ENCODE measurements at places on chromosomes 12 and 14.

- no peak for DNase-seq
These were observed 70.3 kb downstream of the MAP1LC3B2 start for GRCh38 chr12:116629480-116629879.

DNA sequence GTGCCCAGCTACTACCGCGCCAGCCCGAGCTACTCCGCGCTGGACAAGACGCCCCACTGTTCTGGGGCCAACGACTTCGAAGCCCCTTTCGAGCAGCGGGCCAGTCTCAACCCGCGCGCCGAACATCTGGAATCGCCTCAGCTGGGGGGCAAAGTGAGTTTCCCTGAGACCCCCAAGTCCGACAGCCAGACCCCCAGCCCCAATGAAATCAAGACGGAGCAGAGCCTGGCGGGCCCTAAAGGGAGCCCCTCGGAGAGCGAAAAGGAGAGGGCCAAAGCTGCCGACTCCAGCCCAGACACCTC is 697 bp downstream of the HOXC10 start:
- DNase-seq: no peak

GRCh38 chr14:66511849-66512248 is 3.9 kb downstream of the GPHN start:
- no peak for DNase-seq

GRCh38 chr12:108802101-108802961 is 55.1 kb downstream of the SSH1 start:
- DNase-seq: no peak

DNA sequence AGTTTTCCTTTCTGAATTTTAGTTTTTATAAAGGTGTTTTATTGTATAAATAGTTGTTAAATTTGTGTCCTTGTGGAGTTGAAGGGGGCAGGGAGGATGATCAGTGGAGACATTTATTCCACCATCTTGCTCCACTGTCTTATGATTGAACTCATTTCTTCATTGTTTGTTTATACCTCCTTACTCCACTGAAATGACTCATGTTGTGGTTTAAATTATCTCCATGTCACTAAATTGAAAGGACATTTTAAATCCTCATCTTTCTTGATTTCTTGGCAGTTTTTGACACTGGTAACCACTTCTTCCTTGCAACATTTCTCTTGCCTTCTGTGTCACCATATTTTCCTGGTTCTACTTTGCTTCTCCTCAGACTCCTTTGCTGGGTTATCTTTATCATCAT is 23.6 kb upstream of the FERMT2 start:
- no peak for DNase-seq

GRCh38 chr12:51848326-51848727 is at the start of gene FIGNL2:
Gene FIGNL2 (minus strand): TSS chr12:51848718. CDS start chr12:51822413, 26,305 bp downstream.
- no peak for DNase-seq

GRCh38 chr12:126055521-126055920 is 990.3 kb downstream of the AACS start:
- DNase-seq: no peak

- DNase-seq: no peak
These were observed 143.5 kb downstream of the PAX9 start for GRCh38 chr14:36805131-36805559.

DNA sequence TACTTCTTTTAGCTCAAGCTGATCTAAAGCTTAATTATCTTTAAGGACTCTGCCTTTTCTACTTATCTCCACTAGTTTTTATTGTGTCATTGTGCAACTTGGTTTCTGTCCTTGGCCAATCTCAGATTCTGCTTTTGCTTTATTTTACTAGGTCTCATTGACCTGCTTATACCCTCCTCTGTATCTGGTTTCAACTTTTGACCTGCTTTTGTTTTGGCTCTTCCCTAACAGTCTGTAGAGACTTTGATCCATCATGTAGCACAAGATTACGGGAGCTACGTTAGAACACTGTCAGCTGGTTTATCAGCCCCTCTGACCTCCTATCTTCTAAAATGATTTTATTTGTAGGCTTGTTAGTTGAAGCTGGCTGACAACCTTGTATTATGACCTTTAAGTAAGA is 43.6 kb downstream of the ZCRB1 start:
- DNase-seq: no peak

- DNase-seq: no peak
These were observed 57.1 kb downstream of the NUAK1 start for GRCh38 chr12:106081606-106082005.

DNA sequence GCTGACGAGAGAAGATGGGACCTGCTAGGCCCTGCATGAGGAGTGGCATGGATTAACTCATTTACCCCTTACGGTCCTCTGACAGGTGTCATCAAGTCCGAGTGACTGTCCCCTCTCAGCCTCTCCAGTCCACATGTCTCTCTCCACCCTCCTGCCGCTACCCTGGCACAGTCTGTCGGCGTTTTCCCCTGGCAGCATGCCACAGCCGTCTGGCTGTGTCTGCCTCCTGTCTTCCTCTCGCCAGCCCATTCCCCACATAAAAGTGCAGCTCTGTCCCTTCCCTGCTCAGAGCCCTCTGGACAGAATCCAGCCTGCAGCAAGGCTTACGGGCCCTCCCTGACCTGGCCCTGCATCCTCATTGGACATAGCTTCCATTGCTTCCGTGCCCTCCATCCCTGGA is 45.6 kb downstream of the UBE3B start:
- no peak for DNase-seq

DNA sequence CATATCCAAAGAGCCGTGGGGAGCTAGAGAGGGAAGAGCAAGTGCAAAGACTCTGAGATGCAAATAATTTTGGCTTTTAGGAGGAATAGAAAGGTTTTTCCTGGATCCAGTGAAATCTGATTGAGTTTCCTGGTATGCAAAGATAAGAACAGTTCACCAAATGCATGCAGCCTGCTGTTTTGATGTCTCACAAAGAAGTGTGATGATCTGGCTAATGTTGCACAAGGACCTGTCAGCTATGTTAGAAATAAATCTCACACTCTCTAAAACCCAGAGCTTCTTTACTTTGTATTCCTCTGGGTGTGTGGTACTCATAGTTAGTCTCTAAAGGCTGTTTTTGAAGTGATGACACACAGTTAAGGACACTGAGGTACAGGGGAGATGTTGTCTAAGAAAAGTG is 321.4 kb downstream of the AACS start:
- no peak for DNase-seq

DNA sequence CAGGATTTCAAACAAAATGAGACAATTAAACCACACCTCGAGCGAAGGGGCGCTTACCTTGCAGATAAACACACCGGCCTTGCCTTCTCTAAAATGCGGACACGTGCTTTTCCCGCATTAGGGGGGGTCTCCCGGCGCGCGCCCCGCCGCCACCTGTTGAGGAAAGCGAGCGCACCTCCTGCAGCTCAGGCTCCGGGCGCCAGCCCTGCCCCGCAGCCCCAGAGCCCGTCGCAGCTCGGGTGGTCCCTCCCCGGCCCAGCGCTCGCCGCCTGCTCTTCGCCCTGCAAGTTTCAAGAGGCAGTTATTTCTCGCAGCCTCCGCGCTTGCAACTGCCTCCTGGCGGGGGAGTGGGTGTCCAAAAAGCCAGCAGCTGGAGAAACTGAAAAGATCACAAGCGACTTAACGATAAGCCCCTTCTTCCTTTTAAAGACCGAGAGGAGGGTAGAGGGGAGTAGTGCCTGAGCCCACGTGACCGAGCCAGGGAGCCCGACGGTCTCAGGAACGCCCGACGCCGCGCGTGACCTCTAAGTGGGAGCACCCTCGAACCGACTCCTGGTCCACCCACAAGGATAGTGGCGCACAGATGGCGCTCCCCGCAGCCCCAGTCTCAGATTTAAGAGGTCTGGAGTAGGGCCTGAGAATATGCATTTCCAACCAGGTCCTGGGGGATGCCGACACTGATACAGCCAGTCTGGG is at the start of gene ESR2:
Gene ESR2, minus strand, starts transcription at position 396 of the 696 bp plus-strand sequence. CDS start 11,386 bp downstream, outside the sequence.
- DNase-seq: no peak

DNA sequence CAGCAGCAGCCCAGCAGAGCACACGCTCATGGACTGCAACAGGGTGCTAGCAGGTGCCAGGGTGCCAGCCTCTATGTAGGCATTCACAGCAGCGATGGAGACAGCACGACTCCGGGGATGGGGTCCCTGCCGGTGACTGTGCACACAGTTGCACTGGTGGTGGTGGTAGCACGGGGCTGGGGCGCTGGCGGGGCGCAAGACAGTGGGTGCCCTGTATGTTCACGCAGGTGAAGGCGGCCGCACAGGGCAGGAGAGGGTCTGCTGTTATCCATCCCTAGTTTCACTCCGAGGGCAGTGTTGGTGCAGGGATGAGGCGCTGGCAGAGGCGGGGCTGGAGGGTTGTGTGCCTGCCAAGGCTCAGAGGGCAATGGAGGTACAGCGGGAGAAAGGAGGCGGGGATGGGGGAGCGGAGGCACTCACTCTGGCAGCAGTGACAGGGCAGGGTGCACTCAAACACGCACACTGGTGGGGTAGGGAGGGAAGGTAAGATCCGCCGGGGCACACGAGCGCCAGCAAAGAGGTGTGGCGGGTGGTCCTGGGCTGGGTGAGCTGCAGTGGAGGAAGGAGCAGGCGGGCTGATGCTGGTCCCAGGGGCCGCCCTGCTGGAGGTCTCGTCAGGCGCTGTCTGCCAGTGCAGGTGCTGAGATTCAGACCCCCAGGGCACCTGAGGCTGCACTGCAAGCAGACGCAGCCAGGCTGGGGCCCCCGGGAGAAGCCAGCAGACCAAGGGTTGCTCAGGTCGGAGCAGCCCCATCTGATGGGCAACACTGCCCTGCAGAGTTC is 76.7 kb downstream of the GALC start:
- DNase-seq: no peak

- DNase-seq: no peak
These were observed 210.8 kb downstream of the SLC41A2 start for GRCh38 chr12:104747330-104747729.

GRCh38 chr12:3122841-3123678 is 45.9 kb downstream of the TSPAN9 start:
- peak; percentile 60 for DNase-seq

DNA sequence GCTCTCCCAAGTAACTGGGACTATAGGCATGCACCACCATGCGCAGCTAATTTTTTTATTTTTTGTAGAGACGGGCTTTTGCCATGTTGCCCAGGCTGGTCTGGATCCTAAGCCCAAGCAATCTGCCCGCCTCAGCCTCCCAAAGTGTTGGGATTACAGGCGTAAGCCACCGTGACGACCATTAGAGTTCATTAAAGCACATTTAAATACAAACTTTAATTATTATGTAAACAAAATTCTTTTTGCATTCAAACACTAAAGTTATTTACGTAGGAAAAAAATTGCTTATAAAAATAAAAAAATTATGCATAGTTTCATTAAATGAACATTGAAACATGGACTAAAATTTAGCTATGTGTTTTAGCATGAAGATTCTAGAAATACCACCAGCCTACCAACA is 7.2 kb downstream of the RPAP3 start:
- DNase-seq: no peak

GRCh38 chr12:69704357-69704756 is 5.3 kb upstream of the BEST3 start:
- DNase-seq: no peak

GRCh38 chr14:26926585-26926984 is 328.8 kb upstream of the NOVA1 start:
- no peak for DNase-seq

DNA sequence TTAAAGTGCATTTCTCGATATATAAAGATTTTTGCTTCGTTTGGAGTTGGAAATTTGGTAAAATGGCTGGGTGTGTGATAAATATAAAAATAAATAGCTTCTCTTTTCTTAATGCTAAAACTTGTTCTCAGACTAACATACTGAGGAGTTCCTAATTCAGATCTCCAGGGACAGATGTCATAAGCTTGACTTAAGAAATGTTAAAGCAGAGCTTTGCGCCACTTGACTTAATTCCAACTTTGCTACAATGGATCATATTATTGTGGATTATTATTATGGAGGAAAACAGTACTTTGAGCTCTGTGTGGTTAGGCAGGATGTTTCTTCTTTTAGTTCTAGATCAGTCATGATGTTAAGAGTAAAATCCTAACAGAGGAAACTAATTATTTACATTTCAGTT is 33.8 kb downstream of the GNG2 start:
- no peak for DNase-seq

GRCh38 chr12:13099844-13100604 is 3.4 kb downstream of the GSG1 start:
- no peak for DNase-seq

GRCh38 chr12:67676624-67677023 is 28.1 kb downstream of the DYRK2 start:
- no peak for DNase-seq

- no peak for DNase-seq
These were observed 17.0 kb downstream of the EAPP start for GRCh38 chr14:34522496-34522895.

GRCh38 chr12:95192271-95192670 is 25.0 kb downstream of the FGD6 start:
- no peak for DNase-seq

- DNase-seq: no peak
These were observed 2.9 kb downstream of the BEGAIN start for GRCh38 chr14:100584056-100585031.

DNA sequence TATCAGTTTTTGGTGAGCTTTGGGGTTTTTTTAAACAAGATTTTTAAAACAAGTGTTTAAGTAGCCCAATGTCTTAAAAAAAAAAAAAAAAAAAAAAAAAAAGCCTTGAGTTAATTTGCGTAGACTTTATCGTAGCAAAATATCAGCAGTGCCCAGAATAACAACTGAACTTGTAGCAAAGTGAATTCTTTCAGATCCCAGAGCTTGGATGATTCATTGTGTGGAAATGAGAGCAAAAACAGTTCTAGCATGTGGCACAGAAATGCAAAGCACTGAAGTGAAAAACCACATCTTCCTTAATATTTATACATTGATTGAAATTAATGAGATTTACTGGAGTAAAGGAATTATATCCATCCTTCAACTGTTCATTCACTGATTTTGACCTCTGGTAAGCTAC is 258.1 kb downstream of the EGLN3 start:
- DNase-seq: no peak

GRCh38 chr14:103189481-103190470 is 66.5 kb downstream of the TNFAIP2 start:
- DNase-seq: no peak

DNA sequence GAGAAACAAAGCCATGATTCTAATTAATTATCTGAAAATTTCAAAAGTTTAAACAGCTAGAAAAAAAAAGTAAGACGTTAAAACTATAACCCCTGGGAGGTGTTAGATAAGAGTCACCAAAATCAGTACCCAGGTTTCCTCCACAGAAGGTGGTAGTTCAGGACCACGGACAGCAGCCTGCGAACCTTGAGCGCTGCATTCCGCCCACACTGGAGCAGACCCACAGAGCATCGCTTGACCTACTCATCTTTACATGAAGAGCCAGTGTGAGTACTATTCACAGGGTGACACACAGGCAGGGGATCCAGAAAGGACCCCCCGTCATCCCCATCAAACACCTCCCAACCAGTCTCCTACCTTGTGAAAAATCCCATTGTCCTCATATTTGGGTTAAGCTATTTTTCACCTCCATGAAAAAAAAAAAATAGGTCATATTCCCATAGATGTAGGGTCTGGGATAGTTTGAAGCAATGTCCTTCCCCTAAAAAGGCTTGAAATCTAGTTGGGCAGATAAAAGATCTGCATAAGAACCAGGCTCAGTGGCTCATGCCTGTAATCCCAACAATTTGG is 8.8 kb upstream of the CHGA start:
- DNase-seq: no peak

- no peak for DNase-seq
These were observed 12.4 kb upstream of the DPF3 start for GRCh38 chr14:72906316-72906715.

Measured in DMS153 (cell line).